NCI-H1092 (cell line): ENCODE measurements at places on chromosomes 12 and 14.

GRCh38 chr14:35576260-35576659 lies 42.3 kb downstream of the INSM2 start:
- no peak for DNase-seq

DNA sequence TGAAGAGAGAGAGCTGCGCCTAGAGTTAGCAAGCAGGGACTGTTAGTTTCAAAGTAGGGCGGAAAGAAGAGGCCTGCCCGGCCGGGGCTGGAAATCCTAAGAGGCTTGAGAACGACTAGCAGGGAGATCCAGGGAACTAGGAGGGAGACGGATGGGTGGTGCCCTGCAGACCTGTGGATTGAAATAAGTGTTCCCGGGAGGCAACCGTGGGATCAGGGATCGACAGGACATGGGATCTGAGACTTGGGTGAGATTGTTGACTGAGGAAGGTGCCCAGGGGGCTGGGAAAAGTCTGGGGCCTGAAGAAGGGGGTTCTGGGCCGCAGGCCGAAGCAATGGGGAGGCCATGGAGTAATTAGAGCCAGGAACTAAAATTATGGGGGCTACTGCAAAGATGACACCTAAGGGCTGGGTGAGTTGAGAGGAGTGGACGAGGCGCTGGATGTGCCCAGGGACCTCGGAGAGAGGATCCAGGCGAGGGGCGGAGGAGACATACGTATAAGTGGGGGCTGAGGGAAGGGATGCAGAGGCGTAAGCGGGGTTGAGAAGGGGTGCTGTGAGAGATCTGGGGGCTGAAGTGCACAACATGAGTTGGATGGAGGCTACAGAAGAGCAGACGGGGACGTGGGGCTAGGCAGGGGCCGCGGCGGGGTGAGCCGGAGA lies 635 bp downstream of the LTA4H start:
- no peak for DNase-seq

- DNase-seq, result no peak
Measured at GRCh38 chr12:131194166-131194565, 240.5 kb downstream of the ADGRD1 start.

DNA sequence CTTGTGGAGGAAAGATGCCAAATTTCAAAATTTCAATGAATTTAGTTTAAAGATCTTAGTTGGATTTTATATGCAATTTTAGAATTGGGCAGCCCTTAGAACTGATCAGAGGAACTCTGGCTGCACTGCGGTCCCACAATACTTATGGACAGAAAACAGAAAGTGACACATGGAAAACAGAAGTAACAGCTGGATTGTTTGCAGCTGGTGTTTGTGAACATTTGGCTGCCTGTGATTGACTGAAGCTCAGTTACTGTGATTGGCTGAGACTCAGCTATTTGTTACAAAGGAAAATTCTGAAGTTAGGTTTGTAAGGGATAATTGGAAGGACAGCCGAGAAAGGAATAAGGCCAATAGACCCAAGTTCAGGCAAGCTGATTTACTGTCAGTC lies 10.0 kb upstream of the KRT86 start:
- no peak for DNase-seq

DNA sequence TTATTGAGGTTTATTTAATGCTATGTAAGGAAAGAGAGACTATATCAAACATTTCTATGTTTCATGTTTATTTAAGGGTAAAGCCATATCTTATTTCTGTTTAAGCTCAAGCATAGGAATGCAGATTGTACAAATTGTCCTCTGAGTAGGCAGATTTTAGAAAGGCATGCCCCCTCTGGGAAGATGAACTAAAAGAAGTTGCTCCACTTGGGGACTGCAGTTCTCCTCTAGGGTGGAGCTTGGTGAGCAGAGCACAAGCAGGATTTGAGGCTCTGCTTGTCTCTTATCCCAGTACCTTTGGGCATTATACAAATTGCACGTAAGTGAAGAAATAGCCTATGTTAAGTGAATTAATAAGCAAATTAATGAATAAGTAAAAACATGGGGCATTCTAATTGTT lies 96.2 kb upstream of the PDE3A start:
- no peak for DNase-seq

DNA sequence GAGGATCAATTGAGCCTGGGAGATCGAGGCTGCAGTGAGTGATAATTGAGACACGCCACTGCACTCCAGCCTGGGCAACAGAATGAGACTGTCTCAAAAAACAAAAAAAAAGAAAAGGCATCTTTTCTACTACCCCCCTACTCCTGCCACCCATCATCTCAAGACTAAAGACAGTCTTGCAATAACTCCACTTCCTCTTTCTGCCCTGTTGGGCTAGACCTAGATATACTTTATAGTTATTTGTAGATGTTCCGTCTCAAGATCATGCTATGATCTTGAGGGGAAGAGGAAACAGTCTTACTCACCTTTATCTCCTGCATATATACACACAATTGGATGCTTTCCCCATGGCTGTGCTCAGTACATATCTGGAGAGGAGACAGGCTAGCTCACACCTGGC lies 12.1 kb upstream of the ESPL1 start:
- DNase-seq, result no peak

DNA sequence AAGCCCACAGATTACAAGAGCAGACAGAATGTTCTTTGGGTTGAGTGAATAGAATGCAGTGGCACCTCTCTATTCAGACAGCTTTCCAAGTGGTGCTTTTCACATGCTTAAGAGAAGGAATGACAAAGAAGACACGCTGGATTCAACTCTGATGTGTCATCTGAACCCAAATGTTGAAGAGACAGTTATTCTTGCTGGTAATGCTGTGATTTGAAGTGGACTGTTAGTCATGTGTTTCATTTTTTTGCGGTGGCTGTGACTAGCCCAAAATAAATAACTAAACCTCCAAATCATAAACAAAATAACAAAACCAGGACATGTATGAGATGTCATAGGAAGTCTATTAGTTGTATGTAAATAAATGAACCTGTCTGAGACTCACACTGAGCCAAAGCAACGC lies 391.8 kb upstream of the PRICKLE1 start:
- DNase-seq, result no peak

DNA sequence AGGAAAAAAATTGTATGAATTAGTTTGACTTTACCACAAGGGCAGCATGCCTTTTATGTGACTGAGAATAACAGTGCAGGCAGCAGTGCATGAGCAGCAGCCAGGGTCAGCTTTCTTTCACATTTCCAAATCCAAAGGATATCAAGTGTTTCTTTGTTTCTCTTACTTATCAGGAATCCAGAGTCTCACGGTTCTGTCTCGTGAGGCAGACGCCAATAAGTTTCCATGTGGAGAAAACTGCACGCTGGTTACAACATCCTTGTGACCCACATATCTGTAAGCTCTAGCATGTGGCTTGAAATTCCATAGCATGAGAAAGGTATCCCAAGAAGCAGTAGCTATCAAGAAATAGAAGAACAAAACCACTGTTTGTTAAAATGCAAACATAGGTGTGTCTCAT lies 27.6 kb downstream of the GALNT4 start:
- DNase-seq, result no peak

GRCh38 chr14:71692496-71692895 lies 239.7 kb upstream of the RGS6 start:
- DNase-seq, result no peak

DNA sequence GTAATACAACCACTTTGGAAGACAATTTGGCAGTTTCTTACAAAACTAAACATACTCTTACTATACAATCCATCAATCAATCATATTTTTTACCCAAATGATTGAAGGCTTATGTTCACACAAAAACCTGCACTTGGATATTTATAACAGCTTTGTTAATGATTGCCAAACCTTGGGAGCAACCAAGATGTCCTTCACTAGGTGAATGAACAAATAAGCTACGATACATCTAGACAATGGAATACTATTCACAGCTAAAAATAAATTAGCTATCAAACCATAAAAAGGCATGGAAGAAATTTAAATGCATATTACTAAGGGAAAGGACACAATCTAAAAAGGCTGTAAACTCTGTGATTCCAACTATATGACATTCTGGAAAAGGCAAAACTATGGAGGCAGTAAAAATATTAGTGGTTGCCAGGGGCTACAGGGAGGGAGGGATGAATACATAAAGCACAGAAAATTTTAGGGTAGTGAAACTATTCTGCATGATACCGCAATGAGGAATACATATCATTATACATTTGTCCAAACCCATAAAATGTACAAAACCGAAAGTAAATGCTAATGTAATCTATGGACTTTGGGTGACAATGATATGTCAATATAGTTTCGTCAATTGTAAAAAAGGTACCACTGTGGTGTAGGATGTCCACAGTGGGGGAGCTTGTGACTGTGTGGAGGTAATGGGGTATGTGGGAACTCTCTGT lies 70.5 kb downstream of the GPR65 start:
- DNase-seq, result no peak

DNA sequence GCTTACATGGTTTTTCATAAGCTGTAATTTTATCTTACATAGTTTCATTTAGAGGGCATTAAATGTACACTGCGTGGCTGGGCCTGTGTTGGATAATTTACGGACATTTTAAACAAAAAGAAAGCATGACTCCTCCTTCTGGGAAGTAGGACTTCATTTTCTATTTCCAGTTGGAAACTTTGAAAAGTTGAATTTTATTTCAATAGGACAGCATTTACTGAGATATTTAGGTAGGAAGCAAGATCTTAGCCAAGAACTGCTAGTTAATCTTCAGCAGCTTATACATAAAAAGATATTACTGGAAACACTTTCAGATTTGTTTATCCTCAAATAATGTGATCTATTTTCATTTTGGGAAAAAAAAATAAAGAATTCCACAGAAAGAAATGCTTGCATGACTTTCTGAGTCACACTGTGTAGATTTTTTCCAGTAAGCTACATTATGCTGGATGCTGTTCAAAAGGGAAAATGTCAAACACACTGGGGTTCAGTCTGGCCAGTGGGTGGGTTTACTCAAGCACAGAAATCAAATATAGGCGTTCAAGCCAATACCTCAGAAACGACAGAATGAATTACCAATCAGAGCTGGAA lies 239.4 kb upstream of the KRR1 start:
- no peak for DNase-seq

DNA sequence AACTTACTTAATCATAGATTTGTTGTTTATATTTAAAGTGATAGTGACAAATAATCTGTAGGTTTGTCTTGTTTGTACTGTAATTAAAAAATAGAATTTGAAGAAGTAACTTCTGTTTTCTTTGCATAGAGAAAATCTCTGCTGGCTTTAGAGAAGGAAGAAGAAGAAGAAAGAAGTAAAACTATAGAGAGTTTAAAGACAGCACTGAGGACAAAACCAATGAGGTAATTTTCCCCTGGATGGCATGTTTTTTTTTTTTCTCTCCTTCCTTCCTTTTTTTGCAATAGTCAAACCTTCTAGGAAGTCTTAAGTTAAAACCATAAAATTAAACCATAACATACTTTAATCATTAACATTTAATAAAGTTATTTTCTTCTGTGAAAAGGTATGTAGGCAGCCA lies 131.9 kb downstream of the DAAM1 start:
- DNase-seq, result no peak

- no peak for DNase-seq
Measured at GRCh38 chr14:64178814-64179213, 115.4 kb downstream of the ESR2 start.

- no peak for DNase-seq
Measured at GRCh38 chr12:106953352-106954250, 2.1 kb upstream of the TMEM263 start.

GRCh38 chr12:32644431-32644830 lies 34.7 kb upstream of the DNM1L start:
- no peak for DNase-seq

GRCh38 chr12:51245476-51246253 lies 7.0 kb downstream of the DAZAP2 start:
- no peak for DNase-seq

DNA sequence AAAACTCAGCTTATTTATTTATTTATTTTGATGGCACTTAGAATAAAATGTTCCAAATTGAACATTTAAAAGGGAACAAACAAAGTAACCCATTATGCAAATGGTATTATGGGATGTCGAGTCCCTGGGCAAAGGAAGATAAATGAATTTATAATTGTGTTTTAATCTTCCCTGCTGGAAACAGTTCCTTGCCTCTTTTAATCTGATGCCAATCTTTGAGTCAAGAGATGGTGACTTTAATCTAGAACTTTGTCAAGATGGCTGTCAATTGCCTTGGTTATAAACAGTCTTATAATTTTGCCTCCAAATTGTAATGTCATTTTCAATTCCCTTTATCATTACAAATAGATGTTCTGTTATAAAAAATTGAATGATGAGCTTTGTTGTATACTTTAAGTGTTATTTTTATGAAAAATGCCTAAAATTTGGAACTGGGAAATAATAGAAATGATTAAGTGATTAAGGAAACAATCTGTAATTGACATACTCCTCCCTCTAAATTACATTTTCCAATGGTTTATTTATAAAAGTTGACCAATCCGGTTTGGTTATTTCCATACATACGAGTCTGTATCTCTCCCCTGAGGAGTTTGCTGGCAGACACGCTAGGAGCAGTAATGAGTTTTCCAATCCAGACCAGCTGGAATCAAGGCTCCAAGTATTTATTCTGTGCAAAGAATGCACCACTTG lies 134.9 kb upstream of the FRMD6 start:
- no peak for DNase-seq

DNA sequence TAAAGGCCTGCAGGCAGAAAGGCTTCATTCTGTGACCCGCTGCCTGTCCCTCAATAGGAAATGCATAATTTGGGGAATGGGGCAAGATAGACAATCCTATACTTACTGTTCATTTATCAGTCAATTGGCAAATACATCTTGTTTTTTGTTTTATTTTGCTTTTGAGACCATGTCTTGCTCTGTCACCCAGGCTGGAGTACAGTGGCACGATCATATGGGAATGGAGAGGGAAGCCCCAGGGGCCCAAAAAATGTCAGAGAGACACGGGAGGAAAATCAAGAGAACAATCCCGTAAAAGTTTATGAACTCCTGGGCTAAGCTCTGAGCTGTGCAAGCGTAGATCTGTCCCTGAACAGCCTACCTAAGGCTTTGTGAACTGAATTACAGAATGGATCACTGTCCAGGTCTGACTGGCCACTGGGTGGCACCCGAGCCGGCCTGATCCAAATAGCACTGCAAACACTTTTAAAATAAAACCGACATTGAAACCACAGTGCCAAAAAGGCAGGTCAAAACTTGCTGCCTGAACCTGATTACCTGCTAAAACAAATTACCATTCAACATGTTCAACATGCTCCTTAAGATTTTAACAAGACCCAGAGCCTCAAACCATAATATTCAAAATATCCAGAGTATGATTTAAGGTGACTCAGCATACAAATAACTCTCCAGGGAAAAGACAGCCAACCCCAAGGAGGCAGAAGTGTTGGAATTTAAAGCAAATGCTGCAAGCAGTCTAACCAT lies 11.8 kb downstream of the COPS7A start:
- DNase-seq, result no peak

GRCh38 chr12:120209851-120210250 lies 8.9 kb upstream of the RPLP0 start:
- no peak for DNase-seq

DNA sequence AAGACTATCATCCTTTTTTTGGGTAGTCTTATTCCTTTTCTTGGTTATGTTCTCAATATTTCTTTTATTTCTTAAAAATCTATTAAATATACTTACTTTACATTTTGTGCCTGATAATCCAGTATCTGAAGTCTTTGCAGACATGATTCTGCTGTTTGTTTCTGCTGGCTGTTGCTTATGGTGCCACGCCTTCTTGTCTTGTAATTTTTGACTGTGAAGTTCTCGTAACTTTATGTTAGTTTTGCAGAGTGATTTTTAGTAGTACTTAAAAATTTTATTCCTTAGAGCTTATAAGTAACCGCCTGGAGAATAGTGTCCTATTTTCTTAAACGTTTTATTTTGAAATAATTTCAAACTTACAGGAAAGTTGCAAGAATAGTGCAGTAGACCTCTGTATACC lies 10.5 kb downstream of the FRS2 start:
- DNase-seq, result no peak
